ENCODE measurements at places on chromosomes 1 and 21.
A peak's percentile ranks its signal among the peaks of the same experiment; 100 is the strongest.

DNA sequence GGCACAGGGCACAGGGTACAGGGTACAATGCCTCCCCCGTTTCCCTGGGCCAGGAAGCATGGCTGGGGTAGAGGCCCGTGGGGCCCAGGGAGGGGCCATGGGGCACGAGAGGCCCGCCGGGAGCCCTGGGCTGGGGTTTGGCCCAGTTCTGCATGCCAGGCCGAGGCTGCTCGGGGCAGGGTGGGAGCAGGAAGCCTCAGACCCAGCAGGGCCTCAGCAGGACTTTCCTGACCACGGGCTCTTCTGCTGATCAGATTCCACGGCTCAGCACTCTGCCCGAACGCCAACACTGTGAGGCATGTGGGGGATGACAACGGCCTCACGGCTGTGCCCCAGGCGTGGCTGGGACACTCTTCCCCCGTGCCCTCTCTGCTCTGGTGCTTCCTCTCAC is 104.3 kb downstream of the NPHP4 start:
- no peak for DNase-seq

DNA sequence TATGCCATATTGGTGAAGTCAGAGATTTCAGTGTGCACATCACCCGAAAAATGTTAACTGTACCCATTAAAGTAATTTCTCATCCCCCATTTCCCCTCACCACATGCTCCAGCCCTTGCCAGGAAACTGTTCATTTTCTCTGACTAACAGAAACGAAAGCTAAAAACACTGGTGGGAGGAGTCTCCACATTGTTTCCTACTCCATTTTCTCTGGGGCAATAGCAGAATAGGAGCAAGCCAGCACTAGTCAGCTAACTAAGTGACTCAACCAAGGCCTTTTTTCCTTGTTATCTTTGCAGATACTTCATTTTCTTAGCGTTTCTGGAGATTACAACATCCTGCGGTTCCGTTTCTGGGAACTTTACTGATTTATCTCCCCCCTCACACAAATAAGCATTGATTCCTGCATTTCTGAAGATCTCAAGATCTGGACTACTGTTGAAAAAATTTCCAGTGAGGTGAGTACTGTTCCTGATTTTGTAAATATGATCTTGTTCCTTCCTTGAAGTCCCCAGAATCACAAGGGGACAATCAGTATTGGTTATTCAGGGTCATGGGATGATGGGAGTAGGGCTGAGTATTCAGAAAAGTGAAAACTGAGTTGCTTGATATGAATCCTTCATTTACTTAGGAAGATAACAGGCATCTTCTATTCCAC is at the start of gene IFI16:
Gene IFI16 (plus strand): TSS at position 204 of the 658 bp plus-strand sequence. CDS start 4,774 bp downstream, outside the sequence.
- no peak for DNase-seq

DNA sequence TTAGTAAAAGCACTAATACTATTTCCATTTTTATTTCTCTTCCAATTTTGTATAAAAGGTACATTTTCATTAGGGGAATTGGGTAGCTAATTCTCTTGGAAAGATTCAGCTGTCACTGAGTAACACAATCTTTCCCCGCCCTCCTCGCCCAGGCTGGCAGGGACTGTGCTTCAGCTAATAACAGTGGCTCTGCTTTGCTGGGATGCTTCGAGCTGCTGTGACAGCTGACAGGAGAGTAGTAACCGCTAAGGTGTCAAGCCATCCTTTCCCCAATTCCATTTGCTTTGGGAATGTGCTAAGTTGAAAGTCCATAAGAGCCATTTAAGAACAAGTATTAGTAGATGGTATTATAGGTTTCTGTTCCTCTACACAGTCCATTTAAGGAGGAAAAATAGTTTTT is 106.7 kb upstream of the NRIP1 start:
- no peak for DNase-seq

DNA sequence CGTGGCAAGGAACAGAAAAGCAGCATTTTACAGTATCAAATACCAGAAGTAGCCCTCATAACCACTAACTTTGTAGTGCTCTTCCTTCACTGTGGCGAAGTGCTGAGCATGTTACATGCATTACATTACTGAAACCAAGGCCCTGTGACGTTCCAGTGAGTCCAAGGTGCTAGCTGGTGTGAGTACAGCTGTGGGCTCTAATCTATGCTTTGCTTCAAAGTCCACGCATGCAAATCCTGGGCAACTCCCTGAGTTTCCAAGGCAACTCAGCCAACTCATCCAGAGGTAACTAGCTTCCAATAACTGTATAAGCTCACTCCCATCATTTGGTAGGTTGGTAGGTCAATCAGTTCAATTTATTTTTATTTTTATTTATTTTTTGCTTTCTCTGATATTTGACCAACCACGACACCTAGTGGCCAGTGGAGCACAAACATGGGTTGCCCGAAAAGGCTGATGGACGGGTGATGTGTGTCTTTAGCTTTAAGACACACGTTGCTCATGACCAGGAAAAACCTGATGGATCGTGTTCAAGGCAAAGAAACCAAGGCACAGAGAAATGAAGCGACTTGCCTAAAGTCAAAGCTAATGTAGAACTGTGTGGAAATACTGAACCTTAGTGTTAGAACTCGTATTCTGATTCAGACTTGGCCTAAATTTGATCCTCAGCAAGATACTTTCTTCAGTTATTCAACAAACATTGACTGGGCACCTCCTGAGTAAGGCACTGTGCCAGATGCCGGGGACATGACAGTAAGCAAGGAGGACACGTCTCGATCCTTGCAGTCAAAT is 73.0 kb downstream of the GNG12 start:
- peak; percentile 36 for DNase-seq

GRCh38 chr1:162564762-162565218 is 3.3 kb downstream of the UAP1 start:
- no peak for DNase-seq

GRCh38 chr1:155944444-155944799 is 3.0 kb downstream of the RXFP4 start:
- DNase-seq: no peak

GRCh38 chr1:71307451-71307850 is 226.6 kb upstream of the ZRANB2 start:
- peak; percentile 27 for DNase-seq

DNA sequence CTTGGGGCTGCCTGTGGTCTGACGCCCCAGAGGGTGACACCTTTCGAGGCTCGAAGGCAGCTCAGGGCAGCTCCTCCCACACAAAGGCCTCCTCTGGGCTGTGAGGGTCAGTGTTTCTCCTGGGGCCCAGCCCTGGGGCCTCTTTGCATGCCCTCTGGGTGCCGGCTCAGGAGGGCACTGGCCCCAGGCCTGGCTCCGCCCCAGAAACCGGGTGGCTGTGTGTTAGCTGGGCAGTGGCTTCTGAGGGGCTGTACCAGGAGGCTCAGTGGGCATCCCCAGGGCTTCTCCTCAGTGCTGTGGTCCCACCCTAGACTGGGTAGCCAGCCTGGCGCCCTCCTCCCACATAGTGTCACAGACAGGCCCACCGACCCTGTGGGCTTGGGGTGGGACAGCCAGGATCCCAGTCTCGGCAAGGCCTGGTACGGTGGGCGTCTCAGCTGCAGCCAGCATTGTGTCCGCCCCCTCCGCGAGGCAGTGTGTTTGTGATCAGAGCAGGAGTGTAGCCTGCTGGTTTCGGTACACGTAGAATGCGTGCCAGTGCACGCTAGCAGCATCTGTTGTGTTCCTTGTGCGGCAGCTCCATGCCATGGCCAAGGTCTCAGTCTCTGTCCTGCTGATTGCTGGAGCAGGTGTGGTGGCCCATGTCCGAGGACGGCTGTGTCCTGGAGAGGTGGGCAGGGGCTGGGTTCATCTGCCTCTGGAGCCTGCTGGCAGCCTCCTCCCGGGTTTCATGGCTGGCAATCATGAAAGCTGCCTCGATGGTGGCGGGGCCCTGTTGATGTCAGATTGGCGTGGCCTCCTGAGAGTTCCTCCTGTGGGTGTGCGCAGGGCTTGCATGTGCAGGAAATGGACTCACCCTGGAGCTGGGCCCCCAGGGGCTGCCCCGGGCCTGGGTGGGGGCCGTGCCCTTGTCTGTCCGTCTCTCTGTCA is 28.0 kb downstream of the RRP1 start:
- no peak for DNase-seq

GRCh38 chr1:245370905-245371581 is 216.3 kb downstream of the KIF26B start:
- no peak for DNase-seq

DNA sequence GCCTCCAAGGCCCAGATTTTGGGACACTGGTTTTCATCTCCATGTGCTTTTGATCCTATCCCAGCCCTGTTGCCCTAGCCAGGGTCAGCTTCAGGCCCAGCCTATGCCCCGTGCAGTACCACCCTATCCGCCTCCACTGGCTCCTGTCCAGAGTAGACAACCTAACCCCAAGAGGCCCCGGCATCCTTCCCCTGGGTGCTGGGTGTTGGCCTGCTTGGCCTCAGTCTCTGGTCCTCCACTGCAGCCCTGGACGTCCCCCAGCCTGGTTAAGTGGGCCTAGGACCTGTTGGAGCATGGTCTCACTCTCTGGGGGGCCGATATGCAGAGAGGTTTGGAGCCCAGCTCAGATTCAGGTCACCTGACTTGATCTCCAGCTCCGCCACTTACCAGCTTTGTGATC is 1.6 kb downstream of the CSF3R start:
- no peak for DNase-seq

- DNase-seq: peak; percentile 38
These were observed 8.4 kb downstream of the FOXE3 start for GRCh38 chr1:47424336-47424982.

DNA sequence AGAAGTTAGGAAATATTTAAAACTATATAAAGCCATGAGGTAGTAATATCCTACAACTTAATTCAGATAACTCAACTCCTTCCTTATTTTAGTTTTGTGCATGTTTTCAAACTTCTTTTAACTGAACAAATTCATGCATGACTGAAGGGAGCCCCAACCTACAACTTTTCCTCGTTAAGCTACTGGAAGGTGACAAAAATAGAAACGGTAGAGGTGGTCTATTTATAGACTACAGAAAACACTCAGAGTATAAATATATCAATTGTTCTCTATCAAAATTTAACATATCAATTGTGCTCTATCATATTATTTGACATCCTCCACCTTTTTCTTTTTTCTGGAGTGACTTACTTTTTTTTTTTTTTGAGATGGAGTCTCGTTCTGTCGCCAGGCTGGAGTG is 16.8 kb downstream of the SYNJ1 start:
- no peak for DNase-seq

DNA sequence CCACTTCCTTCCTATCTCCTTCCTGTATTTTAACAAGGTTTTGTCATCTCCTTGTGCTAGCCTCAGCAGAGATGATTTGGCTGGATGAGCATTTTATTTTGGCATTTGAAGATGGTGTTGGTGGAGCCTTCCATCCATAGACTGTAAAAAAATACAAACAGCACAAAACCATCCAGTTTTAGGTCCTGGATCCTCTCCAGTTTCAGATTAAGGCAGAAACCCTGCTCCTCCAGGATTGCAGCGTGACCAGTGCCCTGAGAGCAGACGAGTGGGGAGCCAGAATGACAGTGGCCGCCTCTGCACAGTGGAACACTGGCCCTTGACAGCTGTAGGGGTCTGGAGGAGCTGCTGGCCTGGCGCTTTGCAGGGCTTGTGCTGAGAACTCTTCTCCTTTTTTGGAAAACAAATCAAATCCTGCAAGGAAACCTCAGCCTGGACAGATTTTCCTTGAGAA is 72.2 kb upstream of the GADD45A start:
- no peak for DNase-seq

DNA sequence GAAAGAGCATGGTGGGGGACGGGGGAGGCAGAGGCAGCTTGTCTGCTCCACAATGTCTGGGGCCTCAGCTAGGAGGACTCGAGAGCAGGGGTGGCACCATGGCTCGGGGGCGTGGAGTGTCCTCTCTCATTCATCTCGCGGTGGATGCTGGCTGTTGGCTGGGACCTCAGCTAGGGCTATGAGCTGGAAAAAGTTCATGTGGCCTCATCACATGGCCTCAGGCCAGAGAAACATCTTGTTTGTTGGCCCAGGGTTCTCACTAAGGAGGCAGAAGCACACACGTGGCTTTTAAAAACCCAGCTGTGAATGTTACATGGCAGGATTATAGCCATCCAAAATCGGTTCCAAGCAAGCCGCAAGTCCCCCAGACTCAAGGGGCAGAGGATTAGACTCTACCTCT is 6.2 kb upstream of the CENPS start:
- DNase-seq: no peak

- no peak for DNase-seq
These were observed 71.9 kb downstream of the SPATA46 start for GRCh38 chr1:162304736-162305135.

- DNase-seq: no peak
These were observed 118.4 kb upstream of the NR5A2 start for GRCh38 chr1:199909137-199909536.

GRCh38 chr1:1084372-1085170 is 10.5 kb upstream of the RNF223 start:
- DNase-seq: no peak

DNA sequence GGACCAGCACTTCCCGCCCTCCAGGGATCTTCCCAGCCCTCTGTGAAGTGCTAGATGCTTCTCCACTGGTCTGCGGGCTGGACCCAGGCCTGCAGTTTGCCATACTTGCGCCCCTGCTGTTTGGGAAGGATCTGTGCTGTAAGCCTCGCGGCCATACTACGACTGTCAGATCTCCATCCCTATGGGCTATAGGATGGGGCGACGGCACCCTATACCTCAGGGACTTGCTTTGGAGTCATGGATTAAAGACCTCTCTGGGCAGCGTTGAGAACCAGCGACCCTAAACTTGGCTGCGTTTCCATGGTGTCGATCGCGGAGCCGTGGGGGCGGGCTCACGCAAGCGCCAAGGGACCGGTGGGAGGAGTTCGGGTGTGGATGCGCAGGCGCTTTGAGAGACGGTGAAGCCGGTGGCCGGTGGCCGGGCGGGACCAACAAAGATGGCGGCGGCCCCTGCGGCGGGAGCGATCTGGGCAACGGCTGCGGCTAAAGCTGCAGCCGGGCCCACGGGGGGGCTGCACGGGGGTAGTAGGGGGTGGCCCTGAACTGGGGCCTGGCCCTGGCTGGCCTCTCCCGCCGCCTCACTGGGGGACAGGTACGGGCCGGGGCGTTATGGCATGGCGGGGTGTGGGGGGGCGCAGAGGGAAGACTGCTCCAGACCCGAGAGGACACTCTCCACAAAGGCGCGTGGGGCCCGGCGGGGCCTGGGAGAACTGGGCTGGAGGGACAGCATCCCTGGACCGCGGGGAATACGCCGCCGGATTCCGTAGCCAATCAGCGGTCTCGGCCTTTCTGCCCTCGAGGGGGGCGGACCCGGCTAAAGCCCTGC is at the start of gene USP21:
Gene USP21 (plus strand): TSS at position 414 of the 826 bp plus-strand sequence. CDS start 1,141 bp downstream, outside the sequence.
- peak; percentile 92 for DNase-seq

GRCh38 chr1:162922201-162922600 is 61.2 kb upstream of the CCDC190 start:
- DNase-seq: no peak

DNA sequence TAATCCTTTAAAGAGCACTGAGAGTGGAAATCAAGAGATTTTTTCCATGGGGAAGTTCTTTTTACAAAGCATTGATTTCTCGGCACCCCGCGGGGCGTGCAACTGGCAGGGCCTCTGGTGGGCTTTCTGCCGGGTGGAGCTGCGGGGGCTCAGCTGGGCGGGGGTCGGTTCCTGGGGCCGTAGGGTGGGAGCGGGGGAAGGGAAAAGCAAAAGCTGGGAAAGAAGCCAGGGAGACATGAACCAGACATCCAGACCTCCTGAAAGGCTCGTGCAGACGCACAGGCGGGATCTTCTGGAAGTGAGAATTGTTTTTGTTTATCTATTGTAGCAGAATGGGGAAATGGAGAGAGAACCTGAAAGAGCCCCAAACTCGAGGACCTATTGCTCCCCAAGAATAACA is 235.2 kb downstream of the FAM72C start:
- DNase-seq: no peak
